ENCODE measurements at places on chromosomes 7 and 10.

- no peak for DNase-seq
Observed at GRCh38 chr7:115676080-115676479, 354.5 kb downstream of the TFEC start.

- DNase-seq: no peak
Observed at GRCh38 chr10:132739225-132739613, 46.7 kb downstream of the NKX6-2 start.

GRCh38 chr7:15950299-15950698 is 263.8 kb upstream of the MEOX2 start:
- no peak for DNase-seq

DNA sequence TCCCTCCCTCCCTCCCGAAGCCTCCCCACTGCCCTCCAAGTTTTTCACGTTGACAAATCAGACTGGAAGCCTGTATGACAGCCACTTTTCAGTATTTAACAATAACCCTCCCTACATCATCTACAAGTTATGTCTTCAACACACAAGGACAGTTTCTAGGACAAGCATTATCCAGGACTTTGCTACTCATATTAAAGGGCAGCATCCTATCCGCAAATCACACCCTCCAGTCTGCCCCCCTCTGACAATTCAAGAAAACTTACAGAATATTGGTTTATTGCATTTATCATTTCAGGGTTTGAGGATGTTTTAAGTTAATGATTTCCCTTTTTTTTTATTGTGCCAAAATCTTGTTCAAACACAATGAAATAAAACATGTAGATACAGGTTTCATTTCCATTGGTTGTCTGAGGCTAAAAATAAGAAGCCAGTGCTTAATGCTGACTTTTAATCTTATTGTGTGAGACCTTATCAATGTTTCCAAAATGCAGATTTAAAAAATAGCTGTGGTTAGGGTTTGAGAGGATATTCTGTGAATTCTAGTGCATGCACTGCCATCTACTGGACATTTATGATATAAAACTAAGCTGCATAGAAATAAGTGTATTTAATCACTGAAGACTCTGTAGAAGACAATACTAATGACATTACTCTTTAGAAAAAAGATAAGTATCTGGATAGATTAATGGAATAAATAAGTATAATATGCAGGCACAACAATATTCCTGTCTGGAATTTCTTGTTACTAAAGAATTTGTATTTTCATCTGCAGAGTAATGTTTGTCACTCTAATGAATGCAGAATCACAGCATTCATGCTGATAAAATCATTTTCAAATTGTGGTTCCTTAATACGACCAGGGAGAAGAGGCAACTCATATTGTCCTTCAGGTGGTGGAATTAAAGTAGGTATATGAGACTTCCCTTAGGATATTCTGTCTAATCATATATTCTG is 64.1 kb downstream of the CAV1 start:
- peak; percentile 15 for DNase-seq

- no peak for DNase-seq
Observed at GRCh38 chr7:66928388-66928787, 7.4 kb downstream of the TMEM248 start.

GRCh38 chr10:109027534-109028185 is 895.7 kb downstream of the XPNPEP1 start:
- DNase-seq: no peak

Measured in thymus (tissue), 14 donors.